ENCODE measurements at places on chromosomes 3 and 15.

DNA sequence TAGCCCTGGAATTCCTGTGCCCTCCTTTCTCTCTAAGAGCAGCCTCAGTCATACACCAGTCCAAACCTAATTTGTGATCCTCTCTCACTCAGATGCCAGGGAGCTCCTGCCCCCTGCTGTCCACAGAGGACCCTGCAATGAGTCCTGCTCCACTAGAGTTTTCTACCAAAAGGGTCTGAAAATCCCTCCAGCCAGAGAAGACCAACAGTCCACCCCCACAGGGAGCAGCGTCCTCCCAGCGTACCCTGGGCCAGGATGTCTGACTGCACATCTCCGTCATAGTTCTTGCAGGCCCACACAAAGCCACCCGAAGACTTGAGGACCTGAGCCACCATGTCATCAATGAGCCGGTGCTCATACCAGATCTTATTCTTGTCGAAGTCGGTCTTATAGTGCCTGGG lies 15.4 kb downstream of the IDH2 start:
- DNase-seq = peak; percentile 40

DNA sequence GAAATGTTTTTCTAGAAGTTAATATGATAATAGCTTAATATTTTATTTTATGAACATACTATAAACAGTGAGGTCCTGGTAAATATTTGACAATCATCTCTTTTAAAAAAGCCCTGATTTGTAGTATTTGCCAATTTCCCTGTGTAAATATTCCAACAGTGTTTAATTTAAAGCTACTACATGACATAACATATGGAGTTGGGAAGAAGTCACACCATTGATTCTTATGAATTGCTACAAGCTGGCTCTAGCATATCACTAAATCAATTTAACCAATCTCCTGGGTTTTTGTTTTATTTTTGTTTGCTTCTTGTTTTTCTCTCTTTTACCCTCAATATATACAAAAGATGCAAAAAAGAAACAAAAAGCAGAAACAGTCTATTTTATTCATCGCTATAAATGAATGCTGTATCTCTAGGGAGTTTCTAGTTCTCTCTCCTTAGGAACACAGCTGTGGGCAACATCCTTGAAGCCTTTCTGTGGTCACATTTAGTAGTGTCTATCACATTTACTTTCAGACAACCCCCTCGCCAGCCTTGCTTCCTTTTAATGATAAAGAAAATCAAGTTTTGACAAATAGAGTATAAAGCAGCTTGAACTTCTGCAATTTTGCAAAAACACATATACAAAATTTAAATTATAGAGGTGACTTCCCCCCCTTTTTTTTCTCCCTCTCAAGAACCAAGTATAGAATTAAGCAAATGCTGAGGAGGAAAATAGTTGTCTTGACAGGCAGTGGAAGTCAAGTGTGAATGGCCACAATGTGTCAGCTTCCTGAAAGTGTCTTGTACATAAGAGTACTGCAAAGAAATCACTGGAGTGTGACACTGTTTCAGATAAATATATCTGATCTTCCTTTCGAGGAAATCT lies 21.4 kb downstream of the CCR1 start:
- no peak for DNase-seq

DNA sequence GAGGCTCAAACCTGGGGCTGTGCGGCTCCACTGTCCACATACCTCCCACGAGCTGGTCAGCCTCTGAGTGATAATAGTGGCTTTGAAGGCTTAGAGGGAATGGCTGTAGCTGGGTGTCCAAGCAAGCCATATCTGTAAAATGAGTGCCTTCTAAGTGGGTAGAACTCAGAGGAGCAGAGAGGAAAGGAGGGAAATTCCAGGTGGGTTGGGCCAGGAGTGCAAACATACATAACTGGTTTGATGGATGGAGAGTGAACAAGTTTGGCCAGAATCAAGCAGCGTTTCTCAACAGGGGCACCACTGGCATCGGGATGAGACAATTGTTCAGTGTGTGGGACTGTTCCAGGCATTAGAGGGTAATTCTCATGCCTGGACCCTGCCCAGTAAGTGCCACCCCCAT lies 91.1 kb downstream of the ASB7 start:
- DNase-seq = no peak

GRCh38 chr3:66487465-66487864 lies 13.4 kb downstream of the LRIG1 start:
- DNase-seq = no peak

- DNase-seq = no peak
These were observed 73.8 kb upstream of the ATP13A5 start for GRCh38 chr3:193452338-193452737.

GRCh38 chr3:141305436-141305835 lies 62.9 kb upstream of the ZBTB38 start:
- DNase-seq = no peak

DNA sequence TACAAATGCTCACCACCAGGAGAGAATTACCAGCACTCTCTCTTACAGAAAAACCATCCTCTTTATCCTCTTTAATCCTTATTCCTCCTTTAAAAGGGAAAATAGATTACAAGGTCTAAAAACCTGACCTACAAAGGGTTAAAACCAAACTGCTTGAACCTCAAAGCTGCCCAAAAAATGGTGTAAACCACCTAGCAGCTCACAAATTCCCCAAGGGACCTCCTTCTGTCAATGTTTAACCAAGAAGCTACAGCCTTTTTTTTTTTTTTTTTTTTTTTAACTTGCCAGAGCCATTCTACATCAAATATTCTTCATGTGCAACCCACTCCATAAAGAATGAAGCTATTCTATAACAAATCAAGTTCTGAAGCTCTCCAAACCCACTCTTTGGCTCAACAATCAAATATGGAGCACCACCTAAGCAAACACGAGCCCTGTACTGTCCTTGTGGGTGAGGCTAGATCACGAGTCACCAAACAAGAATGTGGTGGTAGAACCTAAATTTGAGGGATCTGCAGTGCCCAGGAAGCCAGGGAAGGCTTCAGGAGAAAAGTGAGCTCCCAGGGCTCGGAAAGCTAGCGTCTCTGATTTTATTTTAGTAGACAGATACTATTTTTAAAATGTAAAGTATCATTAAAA lies 20.1 kb downstream of the OSBPL10 start:
- DNase-seq = no peak

DNA sequence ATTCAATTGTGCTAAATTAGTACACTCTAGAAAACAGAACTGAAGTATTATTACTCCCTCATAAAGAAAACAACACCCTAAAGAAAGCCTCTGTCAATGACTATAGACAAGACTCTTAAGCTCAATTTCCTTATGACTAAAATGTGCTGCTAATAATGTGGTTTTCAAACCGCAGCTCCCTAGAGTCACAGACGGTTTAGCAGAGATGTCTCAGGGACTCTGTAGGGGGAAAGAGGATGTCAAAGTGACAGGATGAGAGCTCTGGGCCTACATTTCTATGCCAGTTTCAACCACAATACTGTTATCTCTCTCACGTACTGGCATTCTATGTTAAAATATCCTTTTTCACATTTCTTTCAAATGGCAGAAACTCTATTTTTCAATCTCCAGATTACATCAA lies 37.6 kb upstream of the WDR49 start:
- no peak for DNase-seq

DNA sequence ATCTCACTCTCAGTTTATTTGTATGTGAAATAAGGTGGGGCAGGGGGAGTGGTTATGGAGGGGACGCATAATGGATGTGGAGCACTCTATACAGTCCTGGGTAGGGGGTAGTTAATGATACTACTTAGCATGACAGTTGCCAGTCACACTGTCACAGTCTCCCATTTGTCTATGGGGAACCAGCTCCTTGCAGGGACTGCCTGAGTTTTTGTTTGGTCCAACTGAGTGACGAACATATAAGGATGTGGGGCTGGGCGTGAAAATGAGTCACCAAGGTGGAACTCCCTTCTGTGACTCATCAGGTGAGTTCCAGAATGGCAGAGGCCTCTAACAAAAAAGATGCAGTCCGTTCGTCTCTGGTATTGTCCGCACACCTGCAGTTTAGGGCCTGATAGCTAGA lies 235.3 kb upstream of the ST8SIA2 start:
- DNase-seq = no peak

GRCh38 chr3:136075218-136075808 lies 109.8 kb downstream of the PPP2R3A start:
- DNase-seq = peak; percentile 68

GRCh38 chr3:46089237-46090011 lies 62.1 kb upstream of the XCR1 start:
- no peak for DNase-seq

GRCh38 chr3:137065381-137065780 lies 107.6 kb downstream of the IL20RB start:
- DNase-seq = no peak

DNA sequence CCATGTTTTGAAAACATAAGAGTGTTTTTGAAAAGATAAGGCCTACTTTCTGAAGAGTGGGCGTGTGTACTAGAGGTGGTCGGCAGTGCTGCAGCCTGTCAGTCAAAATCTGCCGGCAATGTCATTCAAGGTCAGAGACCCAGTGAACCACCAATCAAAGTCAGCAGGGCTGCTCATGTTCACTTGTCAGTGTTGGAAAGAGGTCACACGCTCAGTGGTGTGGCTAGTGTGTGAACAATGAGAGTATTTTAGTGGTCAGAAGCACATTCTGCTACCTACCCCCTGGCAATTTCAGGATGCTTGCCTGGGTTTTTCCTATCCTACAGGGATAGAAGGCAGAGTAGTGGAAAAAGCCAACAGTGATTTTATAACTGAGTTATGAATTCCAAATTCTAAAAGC lies 278.5 kb upstream of the ONECUT1 start:
- no peak for DNase-seq

DNA sequence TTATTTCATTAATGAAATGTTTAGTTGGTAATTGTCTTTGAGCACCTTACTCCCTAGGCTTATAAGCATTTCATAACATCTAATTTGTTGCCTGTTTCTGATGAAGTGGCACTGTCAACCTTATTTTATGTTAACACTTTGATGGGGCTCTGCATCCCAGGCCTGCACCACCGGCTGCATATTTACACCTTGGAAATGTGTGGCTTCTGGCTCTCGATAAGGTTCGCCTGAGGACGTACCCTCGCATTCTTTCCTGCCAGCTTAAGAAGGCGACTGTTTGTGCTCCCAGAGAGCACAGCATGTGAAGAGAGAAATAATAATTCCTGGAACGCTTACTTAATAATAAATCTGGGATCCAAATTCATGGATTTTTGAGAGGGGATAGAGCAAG lies 763.3 kb upstream of the CFAP20DC start:
- DNase-seq = no peak

DNA sequence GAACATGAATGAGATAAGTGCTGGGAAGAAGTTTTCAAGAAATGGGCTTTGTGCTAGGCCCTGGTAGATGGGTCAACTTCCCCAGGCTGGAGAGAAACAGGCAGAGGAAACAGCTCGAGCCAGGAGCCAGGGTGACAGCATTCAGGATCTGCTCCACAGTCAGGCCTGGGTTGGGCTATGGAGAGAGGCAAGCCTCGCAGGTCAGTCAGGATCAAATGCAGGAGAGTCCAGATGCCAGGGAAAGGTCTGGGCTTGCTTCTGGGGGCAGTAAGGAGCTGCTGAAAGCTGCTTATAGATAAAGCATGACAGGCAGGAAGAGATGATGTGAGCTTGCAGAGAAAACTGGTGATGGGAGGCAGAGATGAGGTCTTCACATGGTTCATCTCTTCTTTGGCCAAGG lies 11.0 kb upstream of the USP3 start:
- no peak for DNase-seq

DNA sequence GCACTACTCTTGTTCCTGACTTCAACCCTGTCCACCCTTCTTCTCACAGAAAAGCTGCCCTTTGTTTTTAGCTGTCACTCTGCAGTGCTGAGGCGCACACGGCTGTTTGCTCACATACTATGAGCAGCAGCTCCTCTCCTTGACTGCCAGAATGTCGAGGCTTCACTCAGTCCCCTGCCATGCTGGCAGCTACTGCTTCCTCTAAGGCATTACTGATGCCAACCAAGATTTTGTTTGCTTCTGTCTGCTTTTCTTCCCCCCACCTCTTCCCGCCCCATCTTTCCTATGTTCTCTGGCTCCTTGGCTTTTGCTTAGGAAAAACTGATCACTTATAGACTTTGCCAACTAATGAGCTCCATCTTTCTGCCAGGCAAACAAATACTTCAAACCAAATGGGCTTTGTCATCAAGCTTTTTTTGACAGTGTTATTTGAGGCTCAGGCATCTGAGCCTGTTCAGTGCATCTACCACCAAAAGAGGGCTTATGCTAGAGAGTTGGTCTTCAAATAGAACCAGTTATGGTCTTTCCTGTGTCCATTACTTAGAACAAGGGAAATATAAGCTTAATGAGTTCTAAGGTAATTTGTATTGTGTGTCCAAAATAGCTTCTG lies 81.0 kb downstream of the FBXL2 start:
- DNase-seq = no peak

DNA sequence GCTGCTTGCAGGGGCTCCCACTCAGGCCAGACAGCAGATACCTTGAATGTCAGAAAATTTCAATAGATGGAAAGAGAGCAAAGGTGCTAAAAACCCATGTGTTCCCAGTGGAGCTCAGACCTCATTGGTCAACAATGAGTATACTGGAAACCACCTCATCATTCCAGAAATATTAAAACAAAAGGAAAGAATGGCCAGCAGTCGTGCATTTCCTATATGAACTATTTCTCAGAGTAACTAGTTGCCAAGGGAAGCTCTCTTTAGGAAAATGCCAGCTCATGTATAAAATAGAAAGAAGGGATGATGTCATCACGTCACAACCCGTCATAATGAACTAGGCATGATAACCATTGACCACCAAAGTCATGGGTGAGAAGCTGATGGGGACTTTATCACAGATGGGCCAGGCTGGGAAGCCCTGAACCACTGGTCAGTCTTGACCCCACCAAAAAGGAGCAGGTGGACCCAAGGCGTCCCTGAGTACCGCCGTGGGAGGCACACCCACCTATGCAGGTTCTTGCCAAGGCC lies 17.5 kb downstream of the DNAJB8 start:
- DNase-seq = no peak

GRCh38 chr3:37229291-37229690 lies 54.9 kb upstream of the LRRFIP2 start:
- DNase-seq = no peak

DNA sequence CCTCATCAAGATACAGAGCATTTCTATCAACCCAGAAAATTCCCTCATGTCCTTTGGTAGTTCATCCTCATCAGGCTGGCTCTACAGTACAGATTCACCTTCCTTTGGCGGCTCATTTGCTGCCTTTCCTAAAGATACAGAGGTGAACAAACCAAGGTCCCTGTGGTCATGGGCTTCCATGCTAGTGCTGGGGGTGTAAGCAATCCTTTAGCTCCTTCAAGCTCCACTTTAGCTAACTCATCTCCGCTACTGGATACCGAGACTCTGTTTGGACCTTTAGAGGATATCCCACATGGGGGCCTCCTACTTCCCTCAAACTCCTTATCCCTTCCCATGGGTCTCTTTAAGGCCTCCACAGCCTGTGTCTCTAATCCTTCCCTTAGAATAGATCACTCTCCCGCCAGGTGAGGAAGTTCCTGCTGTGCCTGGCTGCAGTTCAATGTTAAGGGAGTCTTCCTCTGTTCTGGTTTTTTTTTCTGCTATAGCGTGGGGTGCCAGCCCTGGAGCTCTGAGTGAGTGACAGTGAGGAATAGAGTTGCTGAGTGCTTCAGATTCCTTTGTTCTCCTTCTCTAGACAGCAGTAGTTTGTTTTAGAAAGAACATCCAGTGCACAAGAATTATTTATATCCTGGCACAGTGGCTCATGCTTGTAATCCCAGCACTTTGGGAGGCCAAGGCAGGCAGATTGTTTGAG lies 30.7 kb downstream of the CLEC3B start:
- no peak for DNase-seq
